ENCODE measurements at places on chromosomes 16 and 17. TPM values are rescaled to one million over a fixed set of nuclear protein-coding genes. Genes with fewer than 3 reads are reported as not detected.

Gene MYH1
- not detected for total RNA-seq

Gene TNS4
- total RNA-seq = not detected

Gene ALOX15
- total RNA-seq = not detected

Gene KCNAB3
- 3.6 TPM for total RNA-seq

Gene GRIN2C
- 0.29 TPM for total RNA-seq

Gene KRTAP1-1
- not detected for total RNA-seq

Gene TBC1D3C
- 0.55 TPM for total RNA-seq

Gene CACNG1
- 1.4 TPM for total RNA-seq

Gene LGALS9C
- 1.5 TPM for total RNA-seq

Gene CD300E
- 0.31 TPM for total RNA-seq

Gene ODAD4
- 4.2 TPM for total RNA-seq

Data from motor neuron (in vitro differentiated cells).